Retina (tissue), 1 donor: ENCODE measurements at places on chromosomes 11 and 22.
A peak's percentile ranks its signal among the peaks of the same experiment; 100 is the strongest.

- DNase-seq: no peak
Measured at GRCh38 chr11:83601201-83601913, 315.2 kb upstream of the CCDC90B start.

GRCh38 chr22:37752189-37753087 lies 55.3 kb upstream of the GCAT start:
- peak; percentile 37 for DNase-seq

- DNase-seq: no peak
Measured at GRCh38 chr11:33063326-33063881, 24.0 kb downstream of the TCP11L1 start.

DNA sequence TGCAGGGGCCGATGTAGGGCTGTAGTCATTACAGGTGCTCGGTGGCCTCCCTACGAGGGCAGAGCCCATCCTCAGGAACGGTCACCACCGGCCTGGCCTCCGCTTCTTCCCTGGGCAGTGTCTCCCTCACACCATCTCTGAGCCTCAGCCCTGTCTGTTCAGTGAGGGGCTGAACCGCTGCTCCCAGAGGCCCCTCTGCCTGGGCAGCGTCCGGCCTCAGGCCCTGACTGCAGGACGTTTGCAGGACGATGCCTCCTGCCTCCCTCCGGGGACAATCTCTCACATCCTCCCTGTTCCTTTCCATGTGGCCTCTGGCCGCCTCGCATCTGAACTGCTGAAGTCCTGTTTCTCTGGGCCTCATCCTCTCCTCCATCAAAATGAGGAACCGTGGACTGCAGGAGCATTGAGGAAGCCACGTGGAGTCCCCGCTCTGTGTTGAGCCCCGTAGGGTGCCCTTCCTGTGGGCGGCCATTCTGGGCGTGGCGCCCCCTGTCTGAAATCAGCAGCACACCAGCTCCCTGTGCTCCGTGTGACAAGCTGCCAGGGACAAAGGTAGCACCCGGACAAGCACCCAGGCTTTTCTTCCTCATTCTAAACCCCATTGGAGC lies 933.5 kb downstream of the BRD1 start:
- no peak for DNase-seq

- peak; percentile 51 for DNase-seq
Measured at GRCh38 chr11:113477321-113477720, 2.1 kb upstream of the DRD2 start.

- no peak for DNase-seq
Measured at GRCh38 chr11:119416606-119417580, 6.1 kb downstream of the THY1 start.

GRCh38 chr11:15062599-15062998 lies 10.8 kb upstream of the CALCB start:
- DNase-seq: no peak

- DNase-seq: peak; percentile 12
Measured at GRCh38 chr11:45233804-45234170, 52.4 kb downstream of the SYT13 start.

- DNase-seq: no peak
Measured at GRCh38 chr11:102792604-102793003, 5.4 kb downstream of the MMP1 start.

- no peak for DNase-seq
Measured at GRCh38 chr11:101866619-101867491, 48.0 kb upstream of the CEP126 start.

DNA sequence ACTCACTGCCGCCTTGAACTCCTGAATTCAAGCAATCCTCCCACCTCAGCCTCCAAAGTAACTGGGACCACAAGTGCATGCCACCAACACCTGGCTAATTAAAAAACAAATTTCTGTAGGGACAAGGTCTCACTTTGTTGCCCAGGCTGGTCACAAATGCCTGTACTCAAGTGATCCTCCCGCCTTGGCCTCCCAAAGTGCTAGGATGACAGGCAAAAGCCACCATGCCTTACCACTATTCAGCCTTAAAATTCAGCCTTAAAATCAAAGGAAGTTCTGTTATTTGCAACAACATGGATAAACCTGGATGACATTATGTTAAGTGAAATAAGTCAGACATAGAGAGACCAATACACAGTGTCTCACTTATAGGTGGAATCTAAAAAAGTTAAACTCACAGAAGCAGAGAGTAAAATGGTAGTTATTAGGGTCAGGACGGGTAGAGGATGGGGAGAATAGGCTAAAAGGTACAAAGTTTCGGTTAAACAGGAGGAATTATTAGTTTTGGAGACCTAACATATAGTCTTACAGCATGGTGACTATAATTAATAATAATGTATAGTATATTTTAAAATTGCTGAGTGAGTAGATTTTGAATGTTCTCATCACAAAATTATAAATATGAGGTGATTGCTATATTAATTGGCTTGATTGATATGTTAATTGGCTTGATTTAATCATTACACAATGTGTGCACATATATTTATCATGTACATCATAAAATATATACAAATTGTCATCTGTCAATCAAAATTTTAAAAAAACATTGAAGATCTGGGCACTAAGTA lies 6.2 kb upstream of the ZNF280A start:
- no peak for DNase-seq

- no peak for DNase-seq
Measured at GRCh38 chr11:68565768-68566167, 105.2 kb downstream of the PPP6R3 start.

DNA sequence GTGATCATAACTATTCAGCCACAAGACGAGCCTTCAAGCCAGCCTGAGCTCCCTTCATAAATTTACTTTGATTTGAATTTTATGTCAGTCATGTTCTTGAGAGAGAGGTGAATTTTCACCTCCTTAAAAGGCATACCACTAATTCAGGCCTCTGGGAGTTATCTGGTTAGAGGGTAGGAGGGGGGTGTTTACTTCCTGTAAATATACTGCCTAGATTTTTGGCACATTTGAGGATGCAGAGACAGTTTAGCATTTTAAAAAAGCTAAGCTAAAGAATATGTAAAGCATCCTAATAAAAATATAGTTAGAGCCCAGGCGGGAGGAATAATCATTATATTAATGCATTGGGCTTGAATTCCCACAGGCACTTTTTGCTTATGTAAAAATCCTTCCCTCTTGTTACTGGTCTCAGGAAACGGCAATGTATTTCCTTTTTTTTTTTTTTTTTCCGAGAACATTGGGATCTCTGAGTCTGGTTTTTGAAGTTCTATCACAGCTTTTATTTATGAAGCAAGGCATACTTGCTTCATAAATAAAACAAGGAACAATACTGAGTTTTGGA lies 116.5 kb downstream of the CSNK2A3 start:
- no peak for DNase-seq

- peak; percentile 94 for DNase-seq
Measured at GRCh38 chr22:33921525-33922348, 1.5 kb upstream of the LARGE1 start.

DNA sequence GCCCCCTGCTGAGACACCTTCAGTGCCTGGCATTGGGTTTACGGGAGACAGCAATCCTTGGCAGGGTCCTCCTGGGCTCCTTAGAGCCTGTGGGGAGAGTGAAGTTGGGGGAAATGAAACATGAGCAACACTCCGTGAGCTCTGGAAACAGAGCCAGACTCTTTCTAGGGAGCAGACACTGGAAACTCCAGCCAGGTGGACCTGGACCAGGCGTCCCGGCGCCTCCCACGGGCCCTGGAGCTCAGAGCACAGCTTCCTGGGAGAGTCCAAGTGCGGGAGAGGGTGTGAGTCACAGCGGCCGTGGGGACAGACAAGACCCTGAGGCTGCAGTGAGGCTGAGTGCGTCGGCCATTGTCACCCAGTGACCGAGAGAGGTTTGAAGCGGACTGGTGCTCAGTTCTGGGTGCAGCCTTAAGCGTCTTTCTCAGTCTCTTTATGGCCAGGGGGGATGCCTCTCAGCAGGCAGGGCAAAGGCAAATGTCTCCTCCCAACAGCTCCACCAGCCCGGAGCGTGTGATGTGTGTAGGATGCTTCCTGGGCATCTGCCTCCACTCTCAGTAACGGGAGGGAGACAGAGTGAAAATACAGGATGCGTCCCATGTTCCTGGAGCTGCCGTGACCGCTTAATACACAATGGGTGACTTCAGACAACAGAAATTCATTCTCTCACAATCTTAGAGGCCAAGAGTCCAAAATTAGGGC lies 399.2 kb downstream of the SHANK2 start:
- peak; percentile 71 for DNase-seq

DNA sequence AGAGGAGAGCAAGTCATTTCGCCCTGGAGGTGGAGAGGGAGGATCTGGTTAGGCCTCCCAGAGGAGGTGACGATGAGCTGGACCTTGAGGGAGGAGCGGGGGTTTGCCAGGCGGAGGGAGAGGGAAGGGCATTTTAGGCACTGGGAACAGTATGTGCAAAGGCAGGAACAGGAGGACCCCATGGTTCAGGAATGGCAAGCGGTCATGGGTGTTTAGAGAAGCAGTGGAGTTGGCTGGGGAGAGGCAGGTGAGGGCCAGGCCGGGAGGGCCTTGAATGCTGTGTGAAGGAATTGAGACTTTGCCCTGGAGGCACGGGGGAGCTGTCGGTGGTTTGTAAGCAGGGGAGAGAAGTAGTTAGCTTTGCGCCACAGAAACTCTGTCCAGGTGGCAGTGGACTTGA lies 10.3 kb downstream of the PRDM11 start:
- no peak for DNase-seq

GRCh38 chr11:2777386-2777785 lies 77.6 kb upstream of the KCNQ1OT1 start:
- DNase-seq: no peak

GRCh38 chr11:3667149-3668035 lies 3.8 kb downstream of the CHRNA10 start:
- DNase-seq: no peak

DNA sequence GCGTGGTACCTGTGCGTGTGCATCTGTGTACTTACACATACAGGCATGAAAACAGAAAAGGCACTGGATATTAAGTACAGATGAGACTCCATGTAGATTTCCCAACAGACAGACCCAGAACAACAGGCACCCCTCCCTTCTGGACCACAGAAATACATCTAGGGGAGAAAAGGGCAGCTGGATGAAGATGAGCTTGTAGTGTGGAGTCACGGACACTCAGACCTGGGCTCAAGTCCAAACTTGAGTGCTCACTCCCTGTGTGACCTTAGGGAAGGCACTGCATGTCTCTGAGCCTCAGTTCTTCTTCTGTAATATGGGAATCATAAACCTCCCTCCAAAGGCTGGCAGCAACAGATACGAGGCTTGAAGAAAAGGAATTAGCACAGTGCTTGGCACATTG lies 108.9 kb downstream of the GALNT18 start:
- no peak for DNase-seq

- peak; percentile 35 for DNase-seq
Measured at GRCh38 chr11:18727479-18728236, 1.7 kb upstream of the IGSF22 start.

GRCh38 chr11:94794287-94795168 lies 26.4 kb downstream of the AMOTL1 start:
- no peak for DNase-seq

DNA sequence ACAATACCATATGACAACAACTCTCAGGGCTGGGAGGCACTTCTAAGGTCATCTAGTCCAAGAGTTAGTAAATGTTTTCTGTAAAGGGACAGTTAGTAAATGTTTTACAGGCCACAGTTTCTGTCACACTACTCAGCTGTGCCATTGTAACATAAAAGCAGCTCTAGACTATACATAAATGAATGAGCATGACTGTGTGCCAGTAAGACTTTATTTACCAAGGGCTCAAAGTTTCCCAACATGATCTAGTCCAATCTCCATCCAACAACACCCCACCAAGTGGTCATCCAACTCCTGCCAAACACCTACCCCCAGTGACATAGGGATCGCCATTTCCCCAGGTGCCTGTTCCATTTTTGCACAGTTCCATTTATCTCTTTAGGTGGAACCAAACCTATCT lies 12.1 kb downstream of the SERGEF start:
- no peak for DNase-seq

DNA sequence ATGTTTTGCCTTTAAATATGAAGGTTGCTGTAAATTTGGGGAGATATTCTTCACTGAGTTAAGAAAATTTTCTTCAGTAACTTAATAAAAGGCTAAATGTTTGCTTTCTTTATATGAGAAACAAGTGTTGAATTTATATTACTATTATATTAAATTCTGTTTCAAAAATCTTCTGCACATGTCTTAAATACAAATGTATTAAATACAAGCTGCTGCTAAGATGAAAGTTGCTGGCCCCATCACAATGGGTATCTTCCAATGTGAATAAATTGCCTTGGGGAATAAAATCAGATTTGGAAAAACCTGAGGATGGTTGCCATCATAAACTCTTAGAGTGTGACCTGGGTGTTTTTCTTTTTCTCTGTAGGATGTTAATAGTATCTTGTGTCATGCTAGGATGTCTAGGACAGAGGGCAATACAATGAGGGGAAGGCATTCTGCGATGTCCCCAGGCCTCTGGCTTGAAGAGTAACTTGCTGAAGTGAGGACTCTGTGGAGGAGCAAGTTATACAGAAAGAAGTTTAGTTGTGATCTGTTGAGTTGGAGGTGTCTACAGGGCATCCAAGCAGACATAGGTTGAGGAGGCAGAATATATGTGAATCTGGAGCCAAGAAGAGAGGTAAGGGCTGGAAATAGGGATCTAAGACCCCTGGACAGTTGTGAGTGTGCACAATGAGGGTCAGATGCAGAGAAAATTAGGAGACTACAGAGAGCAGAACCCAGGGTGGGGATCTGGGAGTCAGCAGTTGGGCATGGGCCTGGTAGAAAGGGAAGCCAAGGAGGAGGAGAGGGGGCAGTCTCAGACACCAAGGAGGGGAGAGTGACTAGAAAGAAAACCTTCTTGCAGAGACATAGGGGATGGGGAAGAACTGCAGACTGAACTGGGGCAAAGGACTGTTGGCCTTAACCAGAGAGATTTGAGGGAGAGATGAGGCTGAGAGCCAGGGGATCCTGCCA lies 4.8 kb downstream of the IGLL5 start:
- no peak for DNase-seq

DNA sequence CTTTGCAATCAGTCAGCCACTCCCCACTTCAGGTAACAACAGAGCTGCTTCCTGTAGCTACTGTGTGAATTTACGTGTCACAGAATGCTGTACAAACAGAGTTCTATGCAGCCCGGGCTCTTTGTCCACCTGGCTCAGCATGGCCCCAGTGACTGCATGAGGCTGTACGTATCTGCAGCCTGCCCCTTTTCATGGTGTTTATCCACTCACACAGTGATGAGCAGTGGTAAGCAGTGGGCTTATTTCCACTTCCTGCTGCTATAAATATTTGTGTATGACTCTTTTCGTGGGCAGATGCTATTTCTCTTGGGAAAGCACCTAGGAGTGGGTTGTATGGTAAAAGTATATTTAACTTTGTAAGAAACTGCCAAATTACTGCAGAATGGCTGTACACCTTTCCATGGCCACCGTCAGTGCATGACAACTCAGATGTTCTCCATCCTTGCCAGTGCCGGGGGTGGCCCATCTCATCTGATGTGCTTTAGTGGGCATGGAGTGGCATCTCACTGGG lies 43.3 kb downstream of the MYEOV start:
- DNase-seq: no peak
